DND-41 (cell line): ENCODE measurements at places on chromosomes 12 and 14.

GRCh38 chr12:75792687-75793086, 238.9 kb downstream of the PHLDA1 start:
- no peak for DNase-seq

- DNase-seq, result peak; percentile 65
Measured at GRCh38 chr12:55743406-55744339, 751 bp downstream of the GDF11 start.

DNA sequence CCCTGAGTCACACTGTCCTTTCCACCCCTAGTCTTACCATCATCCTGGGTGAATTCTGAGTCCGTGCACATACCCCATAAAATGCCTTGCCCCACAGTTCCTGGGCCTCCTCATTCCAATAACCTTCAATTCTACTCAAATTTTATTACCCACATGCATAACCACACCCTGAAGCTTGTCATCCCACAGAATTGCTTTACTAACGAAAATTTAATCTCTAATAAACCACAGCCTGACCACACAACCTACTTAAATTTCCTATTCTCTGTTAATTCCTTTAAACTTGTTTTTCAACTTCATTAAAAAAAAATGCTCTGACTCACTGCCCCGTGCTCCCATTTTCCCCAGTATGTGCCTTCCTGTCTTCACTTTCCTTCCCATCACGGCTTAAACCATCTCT, 205.9 kb downstream of the PHLDA1 start:
- DNase-seq, result no peak

DNA sequence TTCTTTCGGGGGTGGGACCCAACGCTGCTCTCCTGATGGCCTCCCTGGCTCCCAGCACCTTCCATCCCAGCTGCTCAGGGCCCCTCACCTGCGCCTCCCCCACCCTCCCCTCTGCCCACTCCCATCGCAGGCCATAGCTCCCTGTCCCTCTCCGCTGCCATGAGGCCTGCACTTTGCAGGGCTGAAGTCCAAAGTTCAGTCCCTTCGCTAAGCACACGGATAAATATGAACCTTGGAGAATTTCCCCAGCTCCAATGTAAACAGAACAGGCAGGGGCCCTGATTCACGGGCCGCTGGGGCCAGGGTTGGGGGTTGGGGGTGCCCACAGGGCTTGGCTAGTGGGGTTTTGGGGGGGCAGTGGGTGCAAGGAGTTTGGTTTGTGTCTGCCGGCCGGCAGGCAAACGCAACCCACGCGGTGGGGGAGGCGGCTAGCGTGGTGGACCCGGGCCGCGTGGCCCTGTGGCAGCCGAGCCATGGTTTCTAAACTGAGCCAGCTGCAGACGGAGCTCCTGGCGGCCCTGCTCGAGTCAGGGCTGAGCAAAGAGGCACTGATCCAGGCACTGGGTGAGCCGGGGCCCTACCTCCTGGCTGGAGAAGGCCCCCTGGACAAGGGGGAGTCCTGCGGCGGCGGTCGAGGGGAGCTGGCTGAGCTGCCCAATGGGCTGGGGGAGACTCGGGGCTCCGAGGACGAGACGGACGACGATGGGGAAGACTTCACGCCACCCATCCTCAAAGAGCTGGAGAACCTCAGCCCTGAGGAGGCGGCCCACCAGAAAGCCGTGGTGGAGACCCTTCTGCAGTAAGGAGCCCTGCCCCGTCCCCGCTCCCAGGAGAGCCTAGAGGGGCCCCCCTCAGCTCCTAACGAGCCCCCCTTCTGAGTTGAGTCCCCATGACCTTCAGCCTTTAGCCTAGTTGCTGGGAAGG, at the start of gene HNF1A:
Gene HNF1A, plus strand, starts transcription at position 248 of the 924 bp plus-strand sequence. Its CDS starts 226 bp downstream, at position 474.
- DNase-seq, result no peak
